B cell (primary cell): ENCODE measurements at places on chromosomes 13 and 19. TPM values are rescaled to one million over a fixed set of nuclear protein-coding genes. Genes with fewer than 3 reads are reported as not detected.

- H3K4me3 ChIP-seq: no peak overlapping the region
- H3K27me3 ChIP-seq: no peaks in the 10 kb centered on the region
- H3K4me1 ChIP-seq: no peaks in the 10 kb centered on the region
Observed at GRCh38 chr13:21020176-21020575, 41.2 kb downstream of the LATS2 start.

GRCh38 chr13:32976056-32976805 is 40.0 kb upstream of the KL start:
- no peaks in the 10 kb centered on the region for H3K4me1 ChIP-seq
- no peaks in the 10 kb centered on the region for H3K36me3 ChIP-seq
- no peaks in the 10 kb centered on the region for H3K27me3 ChIP-seq
- DNase-seq: no peak
- H3K27ac ChIP-seq: no peak overlapping the region
- H3K4me3 ChIP-seq: no peak overlapping the region

DNA sequence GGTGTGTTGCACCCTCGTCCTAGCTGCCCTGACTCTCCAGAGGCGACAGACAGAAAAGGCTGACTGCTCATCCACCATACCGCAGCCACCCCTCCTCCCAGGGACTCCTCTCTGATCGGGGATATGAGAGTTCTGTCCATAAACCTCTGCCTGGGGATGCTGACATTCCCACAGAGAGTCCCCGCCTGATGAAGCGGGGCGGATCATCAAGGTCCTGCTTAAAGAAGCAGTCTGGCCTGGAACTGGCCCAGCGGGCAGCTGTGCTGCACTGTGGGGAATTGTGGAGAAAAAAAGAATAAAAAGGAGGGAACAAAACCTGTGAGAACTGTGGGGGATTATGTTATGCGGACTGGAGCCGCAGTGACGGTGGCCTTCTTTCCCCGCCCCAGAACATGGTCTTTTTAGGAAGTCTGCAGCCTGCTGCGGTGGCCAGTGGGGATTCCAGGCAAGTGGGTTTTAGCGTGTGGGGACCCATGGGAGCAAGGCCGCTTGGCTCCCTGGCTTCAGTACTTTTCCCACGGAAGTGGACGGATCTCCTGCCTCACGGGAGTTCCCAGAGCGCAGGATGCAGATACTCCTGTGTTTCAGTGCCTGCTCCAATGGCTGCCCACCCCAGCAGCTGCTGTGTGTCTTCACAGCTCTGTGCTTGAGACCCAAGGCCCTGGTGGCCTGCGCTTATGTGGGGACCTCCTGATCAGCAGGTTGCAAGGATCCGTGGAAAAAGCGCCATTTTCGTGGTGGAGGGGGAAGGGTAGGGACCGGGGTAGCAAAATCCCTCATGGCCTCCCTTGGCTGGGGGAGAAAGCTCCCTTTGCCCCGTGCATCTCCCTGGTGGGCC is 1456.2 kb upstream of the SLC10A2 start:
- no peaks in the 10 kb centered on the region for H3K4me1 ChIP-seq
- DNase-seq: no peak
- H3K36me3 ChIP-seq: no peaks in the 10 kb centered on the region
- H3K4me3 ChIP-seq: no peak overlapping the region

DNA sequence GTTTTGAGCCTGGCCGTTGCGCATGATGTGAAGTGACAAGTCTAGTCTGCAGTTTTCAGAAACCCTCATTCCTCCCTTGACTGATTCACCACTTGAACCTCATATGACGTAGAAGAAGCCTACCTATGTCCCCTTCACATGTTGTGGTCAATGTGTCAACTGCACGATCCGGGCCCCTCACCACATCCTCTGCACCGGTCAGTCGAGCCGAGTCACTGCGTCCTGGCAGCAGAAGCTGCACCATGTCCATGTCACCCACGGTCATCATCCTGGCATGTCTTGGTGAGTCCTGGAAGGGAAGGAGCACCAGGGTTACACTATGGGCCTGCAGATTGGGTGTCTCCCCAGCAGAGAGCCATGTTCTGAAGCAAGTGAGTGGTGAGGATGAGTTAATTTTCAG is at the start of gene KIR2DL4:
Gene KIR2DL4, plus strand, starts transcription at position 201 of the 400 bp plus-strand sequence. Its CDS starts 42 bp downstream, at position 243.
- no peaks in the 10 kb centered on the region for H3K4me1 ChIP-seq
- H3K4me3 ChIP-seq: no peak within 1 kb of the TSS
- DNase-seq: no peak
- no peaks in the 10 kb centered on the region for H3K36me3 ChIP-seq

- H3K27ac ChIP-seq: no peak overlapping the region
- H3K36me3 ChIP-seq: no peaks in the 10 kb centered on the region
- no peak for DNase-seq
- no peaks in the 10 kb centered on the region for H3K4me1 ChIP-seq
Observed at GRCh38 chr19:10037367-10037766, 24.1 kb downstream of the RDH8 start.

DNA sequence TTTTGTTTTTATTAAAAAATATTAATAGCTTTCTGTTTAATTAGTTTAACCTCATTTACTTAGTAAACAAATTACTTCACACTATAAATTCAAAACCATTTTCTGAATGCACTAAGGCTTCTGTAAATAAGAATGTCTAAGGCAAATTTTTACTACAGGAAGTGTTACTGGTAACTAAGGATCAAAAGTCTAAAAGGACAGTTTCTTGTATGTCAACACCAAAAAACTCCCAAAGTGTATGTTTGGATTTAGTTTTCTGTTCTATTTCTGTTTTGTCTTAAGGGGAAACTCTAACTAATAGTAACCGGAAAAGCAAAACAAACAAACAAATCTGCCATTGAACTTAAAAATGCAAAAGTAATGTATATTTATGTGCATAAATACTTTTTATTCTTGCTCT is 24.7 kb downstream of the PRR20E start:
- no peaks in the 10 kb centered on the region for H3K27me3 ChIP-seq
- H3K36me3 ChIP-seq: no peaks in the 10 kb centered on the region
- no peak for DNase-seq
- H3K4me1 ChIP-seq: no peaks in the 10 kb centered on the region
- H3K27ac ChIP-seq: no peak overlapping the region

- peaks cover 3% of the 10 kb centered on the region for H3K27me3 ChIP-seq
- no peak for DNase-seq
- H3K4me1 ChIP-seq: no peaks in the 10 kb centered on the region
- no peaks in the 10 kb centered on the region for H3K36me3 ChIP-seq
- no peak overlapping the region for H3K4me3 ChIP-seq
- H3K27ac ChIP-seq: no peak overlapping the region
Observed at GRCh38 chr13:46866150-46866549, 30.7 kb downstream of the HTR2A start.

- H3K27me3 ChIP-seq: no peaks in the 10 kb centered on the region
- no peak overlapping the region for H3K27ac ChIP-seq
- no peak for DNase-seq
- no peaks in the 10 kb centered on the region for H3K4me1 ChIP-seq
- no peaks in the 10 kb centered on the region for H3K36me3 ChIP-seq
Observed at GRCh38 chr19:31539386-31539785, 190.2 kb upstream of the TSHZ3 start.

DNA sequence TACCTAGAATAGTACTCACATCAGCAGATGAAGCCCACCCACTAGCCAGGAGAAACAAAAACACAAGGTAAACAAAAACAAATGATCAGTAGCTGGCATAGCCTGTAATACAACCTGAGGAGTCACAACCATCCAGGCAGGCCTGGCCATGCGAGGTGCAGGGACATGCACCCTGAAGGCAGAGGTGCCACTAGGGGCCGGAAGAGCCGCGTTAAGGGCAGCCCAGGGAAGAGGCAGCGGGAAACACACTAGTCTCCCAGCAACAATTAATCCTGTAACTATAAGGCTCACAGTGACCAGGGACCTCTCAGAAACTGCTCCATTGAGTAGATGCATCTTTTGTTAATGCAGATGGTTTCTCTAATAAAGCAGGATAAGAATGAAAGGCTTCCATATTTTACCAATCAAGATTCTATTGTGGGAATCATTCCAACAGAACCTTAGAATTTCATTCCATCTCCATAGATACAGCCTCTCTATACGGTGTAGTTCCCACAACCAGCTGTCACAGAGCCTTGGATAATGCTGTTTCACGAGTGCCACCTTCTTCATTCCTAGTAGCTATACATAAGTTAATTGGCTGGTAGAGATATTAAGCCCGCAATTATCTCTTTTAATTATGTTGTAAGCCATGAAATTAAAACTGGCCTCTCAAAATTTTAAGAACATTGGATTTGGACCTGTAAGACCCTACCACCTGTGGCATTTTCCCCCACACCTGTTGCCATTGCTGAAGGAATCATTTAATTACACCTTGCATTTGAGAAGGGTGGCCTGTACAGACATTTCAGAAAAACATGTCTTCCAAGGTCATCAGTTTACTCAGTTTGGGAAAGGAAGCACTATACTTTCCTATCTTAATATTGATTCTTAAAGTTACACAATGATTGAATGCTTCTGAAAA is 28.7 kb downstream of the ANKRD10 start:
- no peak overlapping the region for H3K4me3 ChIP-seq
- H3K4me1 ChIP-seq: no peaks in the 10 kb centered on the region
- H3K36me3 ChIP-seq: peaks cover under 1% of the 10 kb centered on the region
- no peak overlapping the region for H3K27ac ChIP-seq

DNA sequence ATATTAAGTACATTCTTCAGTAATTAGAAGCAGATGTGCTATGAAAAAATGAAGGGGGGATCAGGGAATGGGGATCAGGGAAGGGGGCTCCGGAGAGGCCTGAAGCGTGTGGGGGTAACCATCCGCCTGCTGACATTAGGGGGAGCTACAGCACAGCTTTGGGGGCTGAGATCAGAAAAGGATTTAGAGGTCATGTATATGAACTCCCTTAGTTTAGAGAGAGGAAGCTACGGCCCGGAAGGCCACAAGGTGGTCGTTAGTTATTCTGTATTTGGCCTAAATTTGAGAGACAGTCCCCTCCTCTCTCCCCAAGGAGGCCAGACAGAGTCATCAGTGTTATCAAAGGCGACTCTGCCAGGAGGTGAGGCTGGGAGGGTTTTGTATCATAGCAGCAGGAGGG is 99.0 kb downstream of the TM9SF2 start:
- H3K36me3 ChIP-seq: no peaks in the 10 kb centered on the region
- no peak overlapping the region for H3K27ac ChIP-seq
- no peak for DNase-seq
- peaks cover 13% of the 10 kb centered on the region for H3K4me1 ChIP-seq
- H3K4me3 ChIP-seq: no peak overlapping the region

- H3K27me3 ChIP-seq: peaks cover 16% of the 10 kb centered on the region
- no peak overlapping the region for H3K27ac ChIP-seq
- no peak for DNase-seq
- H3K36me3 ChIP-seq: no peaks in the 10 kb centered on the region
- no peaks in the 10 kb centered on the region for H3K4me1 ChIP-seq
Observed at GRCh38 chr19:41616792-41617621, 9.9 kb downstream of the CEACAM4 start.

DNA sequence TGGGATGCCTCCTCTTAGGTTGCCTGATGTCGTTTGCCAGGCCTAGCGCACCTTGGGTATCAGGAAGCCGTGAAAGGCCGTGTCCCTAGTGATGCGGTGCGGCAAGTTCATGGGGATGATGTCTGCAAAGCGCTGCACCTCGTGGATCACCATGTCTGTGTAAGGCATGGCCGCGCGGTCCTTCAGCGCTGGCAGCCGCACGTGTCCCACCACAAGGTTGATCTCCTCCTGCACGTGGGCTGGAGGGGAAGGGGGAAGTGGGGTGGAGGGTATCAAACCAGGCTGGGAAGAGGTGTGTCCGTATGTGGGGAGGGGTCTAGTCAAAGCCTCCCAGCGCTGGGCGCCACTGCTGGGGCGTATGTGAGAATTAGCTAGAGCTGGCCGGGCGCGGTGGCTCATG is 23.2 kb downstream of the EGLN2 start:
- H3K27me3 ChIP-seq: no peaks in the 10 kb centered on the region
- no peak for DNase-seq
- H3K4me1 ChIP-seq: peaks cover 14% of the 10 kb centered on the region
- no peak overlapping the region for H3K4me3 ChIP-seq
- no peak overlapping the region for H3K27ac ChIP-seq

- H3K4me3 ChIP-seq: no peak overlapping the region
- no peak overlapping the region for H3K27ac ChIP-seq
- no peaks in the 10 kb centered on the region for H3K27me3 ChIP-seq
- no peaks in the 10 kb centered on the region for H3K36me3 ChIP-seq
- no peaks in the 10 kb centered on the region for H3K4me1 ChIP-seq
- no peak for DNase-seq
Observed at GRCh38 chr19:14796021-14796420, 17.7 kb upstream of the ADGRE2 start.

GRCh38 chr13:113400621-113401451 is 36.9 kb upstream of the GRTP1 start:
- no peak overlapping the region for H3K27ac ChIP-seq
- no peaks in the 10 kb centered on the region for H3K4me1 ChIP-seq
- no peaks in the 10 kb centered on the region for H3K27me3 ChIP-seq
- H3K36me3 ChIP-seq: no peaks in the 10 kb centered on the region

DNA sequence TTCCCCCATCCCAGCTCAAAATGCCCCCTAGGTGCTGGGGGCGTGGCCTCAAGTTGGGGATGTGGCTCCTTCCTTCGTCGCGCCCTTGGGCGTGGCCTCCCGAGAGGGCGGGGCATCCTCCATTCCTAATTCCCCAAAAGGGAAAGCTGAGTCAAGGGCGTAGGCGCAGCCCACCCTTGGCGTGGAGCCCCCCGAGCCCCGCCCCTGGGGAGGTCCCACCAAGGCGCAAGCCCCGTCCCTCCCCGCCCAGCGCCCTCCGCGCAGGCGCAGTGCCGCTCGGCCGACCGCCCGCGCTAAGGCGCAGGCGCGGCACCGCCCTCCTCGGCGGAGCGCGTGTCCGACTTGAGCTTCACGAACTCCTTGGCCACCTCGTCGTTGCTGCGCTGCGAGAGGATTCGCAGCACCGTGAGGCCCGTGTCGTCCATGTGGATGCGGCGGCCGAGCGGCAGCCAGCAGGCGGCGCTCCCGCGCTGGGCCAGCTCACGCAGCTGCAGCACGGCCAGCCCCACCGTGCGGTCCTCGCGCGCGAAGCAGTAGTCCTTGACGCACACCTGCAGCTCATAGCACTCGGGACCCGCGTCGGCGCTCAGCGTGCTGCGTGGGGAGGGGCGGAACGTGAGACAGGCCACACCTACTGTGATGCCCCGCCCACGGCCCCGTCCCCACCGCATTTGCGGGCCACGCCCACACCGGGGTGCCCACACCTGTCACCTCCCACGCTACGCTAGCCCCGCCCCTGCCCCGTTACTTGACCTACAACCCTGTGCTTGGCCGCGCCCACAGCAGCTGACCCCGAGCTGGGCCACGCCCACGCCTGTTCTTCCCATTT is 50.5 kb downstream of the COLGALT1 start:
- peak overlapping the region; percentile 44 for H3K27ac ChIP-seq
- no peaks in the 10 kb centered on the region for H3K36me3 ChIP-seq
- DNase-seq: peak; percentile 96

DNA sequence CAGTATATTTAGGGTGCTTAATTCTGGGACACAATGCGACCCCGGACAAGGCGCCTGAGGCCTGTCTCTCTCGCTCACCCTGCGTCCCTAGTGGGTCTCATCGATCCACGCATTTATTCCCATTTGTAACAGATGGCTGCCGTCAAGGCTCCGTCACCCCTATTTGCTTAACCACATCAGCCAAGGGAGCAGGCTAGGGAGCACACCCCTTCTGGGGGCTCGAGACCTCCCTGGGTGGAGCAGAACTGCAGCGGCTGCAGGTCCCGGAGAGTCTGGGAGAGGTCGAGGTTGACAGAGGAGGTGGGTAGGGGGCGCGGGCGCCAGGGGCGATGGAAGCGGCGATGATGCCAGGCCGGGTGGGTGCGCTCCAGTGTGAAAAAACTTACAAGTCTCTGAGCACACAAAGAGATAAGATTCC is 507 bp downstream of the ALG5 start:
- peak overlapping the region; percentile 66 for H3K27ac ChIP-seq
- peaks cover 15% of the 10 kb centered on the region for H3K4me1 ChIP-seq
- DNase-seq: no peak
- H3K36me3 ChIP-seq: peaks cover 15% of the 10 kb centered on the region

Gene CYP2F1
- 0.04 TPM in 1 of 2 replicates, not detected in the other for polyA plus RNA-seq

Gene MEIOSIN
- polyA plus RNA-seq: not detected in 2 replicates

Gene IL17D
- polyA plus RNA-seq: 0.09 TPM in 1 of 2 replicates, not detected in the other

Gene ERCC5
- polyA plus RNA-seq: 34.7 and 48.5 TPM in 2 replicates

Gene TGFB1
- polyA plus RNA-seq: 107 and 109 TPM in 2 replicates

Gene SOX1
- not detected in 2 replicates for polyA plus RNA-seq
